Cortex of kidney (tissue), 1 donor: ENCODE measurements at places on chromosomes 3 and 15.

DNA sequence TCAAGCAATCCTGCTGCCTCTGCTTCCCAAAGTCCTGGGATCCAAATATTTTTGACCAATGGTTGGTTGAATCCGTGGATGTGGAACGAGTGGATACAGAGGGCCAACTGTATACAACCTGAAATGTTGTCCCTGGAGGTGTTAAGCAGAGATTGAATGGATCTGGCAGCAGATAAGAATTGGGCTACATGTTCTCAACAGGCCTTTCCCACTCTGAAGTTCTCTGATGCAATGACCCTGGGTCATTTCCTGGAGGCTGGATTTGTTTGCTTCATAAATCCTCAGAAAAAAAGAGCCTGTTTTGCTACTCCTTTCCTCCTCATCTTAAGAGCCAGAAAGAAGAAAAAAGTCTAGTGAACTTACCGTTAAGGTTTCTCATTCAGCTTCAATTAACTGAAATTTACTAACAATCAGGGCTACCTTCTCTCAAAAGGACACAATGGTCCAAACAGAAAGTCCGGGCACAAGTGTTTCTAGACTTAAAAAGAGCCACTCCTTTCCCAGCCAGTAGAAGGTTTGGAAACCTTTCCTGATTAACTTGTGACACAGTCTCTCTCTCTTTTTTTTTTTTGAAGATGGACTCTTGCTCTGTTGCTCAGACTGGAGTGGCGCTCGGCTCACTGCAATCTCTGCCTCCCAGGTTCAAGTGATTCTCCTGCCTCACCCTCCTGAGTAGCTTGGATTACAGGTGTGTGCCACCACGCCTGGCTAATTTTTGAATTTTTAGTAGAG, 6.5 kb downstream of the ARHGEF3 start:
- DNase-seq, result no peak

DNA sequence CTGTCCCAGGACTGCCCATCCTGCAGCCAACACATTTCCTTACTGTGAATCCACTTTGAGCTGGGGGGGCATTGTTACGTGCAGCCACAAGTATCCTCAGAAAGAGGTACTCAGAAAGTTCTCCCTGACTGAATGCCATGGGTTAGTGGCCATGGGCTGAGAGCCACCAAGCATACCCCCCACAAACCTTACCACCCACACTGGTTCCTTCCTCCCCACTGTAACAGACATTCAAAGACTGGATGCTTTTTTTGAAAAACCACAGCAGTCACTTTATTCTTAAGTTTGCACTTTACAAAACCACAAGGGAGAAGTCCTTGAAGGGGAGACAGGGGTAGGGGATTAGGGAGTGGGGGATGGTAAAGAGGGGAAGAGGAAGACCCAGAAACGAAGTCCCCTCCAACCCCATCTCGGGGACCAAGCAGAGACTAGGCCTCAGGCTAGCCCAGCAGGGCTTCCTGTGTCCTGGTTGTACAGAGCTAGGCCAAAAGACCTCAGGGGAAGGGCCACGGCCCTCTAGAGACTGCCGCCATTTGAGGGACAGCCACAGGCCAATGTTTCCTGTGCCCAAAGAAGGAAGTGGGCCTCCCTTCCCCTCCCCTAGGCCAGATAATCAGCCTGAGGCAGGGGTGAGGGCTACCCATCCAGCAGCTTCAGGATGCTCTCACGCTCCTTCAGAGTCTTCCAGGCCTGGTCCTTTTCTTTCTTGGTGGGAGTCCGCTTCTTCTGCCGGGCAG, 10.1 kb upstream of the CAMK1 start:
- no peak for DNase-seq

DNA sequence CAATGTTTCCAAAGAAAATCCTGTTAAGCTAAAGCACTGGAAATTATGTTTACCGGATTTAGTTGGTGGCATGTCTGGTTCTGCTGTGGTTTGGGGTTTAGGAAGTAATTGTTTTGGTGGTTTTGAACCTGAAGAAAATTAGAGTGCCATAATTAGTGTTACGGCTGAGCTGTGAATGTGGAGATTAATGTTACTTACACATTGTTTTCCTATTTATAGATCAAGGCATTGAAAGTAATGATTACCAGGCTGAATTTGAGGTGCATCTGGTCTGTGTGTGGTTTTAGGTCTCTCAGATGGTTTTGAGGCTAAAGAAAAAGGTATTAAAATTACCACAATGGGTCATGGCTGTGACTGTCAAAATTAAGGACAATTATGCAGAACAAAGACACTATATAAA, 128.9 kb downstream of the TFG start:
- DNase-seq, result no peak

- DNase-seq, result no peak
Observed at GRCh38 chr3:134807189-134807588, 12.1 kb downstream of the EPHB1 start.

- DNase-seq, result no peak
Observed at GRCh38 chr15:73956743-73957135, 30.5 kb downstream of the LOXL1 start.

DNA sequence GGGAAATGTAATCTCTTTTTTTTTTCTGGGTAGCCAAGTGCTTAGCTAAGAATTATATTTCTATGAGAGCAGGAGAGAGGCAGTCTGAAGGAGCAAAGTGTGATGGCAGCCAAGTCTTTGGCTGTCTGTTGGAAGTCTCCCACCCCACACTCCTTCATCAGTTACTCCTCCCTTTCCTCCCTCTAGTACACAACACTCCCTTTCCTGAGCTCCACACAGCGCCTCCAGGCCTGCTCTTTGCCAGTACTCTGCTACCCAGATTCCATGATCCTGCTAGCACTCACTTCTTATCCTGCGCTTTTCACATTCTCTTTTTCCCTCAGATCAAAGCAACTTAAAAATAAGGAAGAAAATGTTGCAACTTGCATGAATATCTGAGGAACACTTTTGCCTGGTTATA, 37.4 kb upstream of the SNRK start:
- no peak for DNase-seq
